ENCODE measurements at places on chromosomes 5 and 9.

GRCh38 chr5:116598911-116599310, 24.3 kb upstream of the SEMA6A start:
- DNase-seq = no peak

- DNase-seq = no peak
These were observed 17.3 kb downstream of the RECK start for GRCh38 chr9:36053971-36054370.

GRCh38 chr9:131649646-131650045, 90.2 kb downstream of the RAPGEF1 start:
- DNase-seq = no peak

DNA sequence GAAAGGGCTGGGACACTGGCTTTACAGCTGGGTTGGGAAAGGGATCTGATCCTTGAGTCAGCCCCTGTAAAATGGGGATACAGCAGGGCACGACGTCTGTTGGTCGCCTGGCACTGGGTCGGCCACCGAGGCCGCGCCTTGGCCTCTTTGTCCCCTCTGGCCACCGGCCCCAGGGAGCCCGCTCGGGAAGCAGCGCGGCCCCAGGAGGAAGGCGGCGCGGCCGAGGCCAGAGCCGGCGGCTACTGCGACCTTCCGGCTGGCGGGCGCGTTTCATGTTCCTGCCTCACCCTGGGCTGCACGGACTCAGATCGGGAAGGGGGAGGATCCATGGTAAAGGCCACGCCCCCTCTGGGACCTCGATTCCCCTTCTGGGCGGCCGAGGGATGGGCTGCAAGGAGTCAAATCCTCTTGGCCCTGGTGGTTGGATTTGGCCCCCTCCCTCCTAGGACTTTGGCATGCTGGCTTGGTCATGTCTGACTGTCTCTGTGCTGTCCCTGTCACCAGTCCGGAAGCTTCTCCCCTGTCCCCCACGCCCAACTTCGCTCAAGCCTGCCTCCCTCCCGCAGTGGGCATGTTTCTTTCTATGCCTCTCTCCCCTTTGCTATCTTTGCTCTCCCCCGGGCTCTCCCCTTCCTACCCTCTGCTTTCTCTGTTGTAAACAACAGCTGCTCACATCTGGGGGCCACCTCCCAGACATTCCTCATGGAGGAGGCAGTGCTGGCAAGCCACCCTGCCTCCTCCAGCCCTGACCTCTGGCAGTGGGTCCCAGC, 25.8 kb downstream of the FPGS start:
- DNase-seq = no peak

DNA sequence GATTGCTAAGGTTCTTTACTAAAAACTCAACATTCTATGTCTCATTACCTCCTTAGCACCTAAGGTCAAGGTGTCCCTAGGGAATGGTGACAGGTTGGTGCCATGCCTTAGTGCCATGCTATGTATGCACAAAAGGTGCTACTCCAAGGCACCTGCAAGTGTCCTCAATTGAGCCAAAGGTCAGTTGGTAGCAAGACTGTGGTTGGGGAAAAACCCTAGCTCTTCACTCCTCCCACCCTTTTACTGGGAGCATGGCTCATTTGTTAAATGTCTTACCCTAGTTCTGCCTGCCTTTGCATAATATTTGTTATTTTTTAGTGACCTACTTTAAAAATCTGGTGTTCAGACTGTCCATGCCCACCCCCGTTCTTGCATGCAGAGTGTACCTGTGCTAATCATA, 17.0 kb downstream of the ACO1 start:
- no peak for DNase-seq

GRCh38 chr9:128624566-128624965, 32.1 kb downstream of the DYNC2I2 start:
- no peak for DNase-seq

GRCh38 chr9:16879416-16879815, 8.9 kb upstream of the BNC2 start:
- no peak for DNase-seq

DNA sequence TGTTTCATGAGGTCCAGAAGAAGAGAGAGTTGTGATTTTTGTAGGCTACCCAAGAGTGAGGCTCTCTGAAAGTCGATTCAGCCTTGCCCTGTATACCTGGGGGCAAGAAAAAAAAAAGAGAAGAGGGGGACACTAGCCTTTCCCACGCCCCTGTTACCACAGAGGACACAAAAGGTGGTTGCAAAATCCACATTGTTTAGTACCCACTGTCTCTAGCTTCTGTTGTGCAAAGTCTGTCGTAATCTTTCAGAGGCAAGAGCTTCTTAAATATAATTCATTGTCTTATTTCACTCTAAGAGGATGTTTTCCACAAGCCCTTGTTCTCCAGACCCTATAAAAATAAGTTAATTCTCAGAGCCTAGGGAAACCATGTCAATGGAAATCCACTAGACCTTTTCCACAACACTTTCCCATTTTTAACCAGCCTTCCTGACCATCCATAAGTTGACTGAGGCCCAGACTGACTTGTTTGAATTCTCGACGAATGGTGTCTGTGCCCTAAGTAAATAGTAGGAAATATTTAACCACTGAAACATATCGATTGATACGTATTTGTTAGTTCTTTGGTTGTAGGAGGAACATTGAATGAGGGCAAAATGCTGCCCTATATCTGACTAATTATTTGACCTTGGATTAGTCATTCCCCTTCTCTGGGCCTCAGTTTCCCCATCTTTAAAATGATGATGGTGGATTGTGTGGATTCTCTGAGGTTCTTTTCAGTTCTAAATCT, 182.7 kb downstream of the PAPPA start:
- DNase-seq = no peak

DNA sequence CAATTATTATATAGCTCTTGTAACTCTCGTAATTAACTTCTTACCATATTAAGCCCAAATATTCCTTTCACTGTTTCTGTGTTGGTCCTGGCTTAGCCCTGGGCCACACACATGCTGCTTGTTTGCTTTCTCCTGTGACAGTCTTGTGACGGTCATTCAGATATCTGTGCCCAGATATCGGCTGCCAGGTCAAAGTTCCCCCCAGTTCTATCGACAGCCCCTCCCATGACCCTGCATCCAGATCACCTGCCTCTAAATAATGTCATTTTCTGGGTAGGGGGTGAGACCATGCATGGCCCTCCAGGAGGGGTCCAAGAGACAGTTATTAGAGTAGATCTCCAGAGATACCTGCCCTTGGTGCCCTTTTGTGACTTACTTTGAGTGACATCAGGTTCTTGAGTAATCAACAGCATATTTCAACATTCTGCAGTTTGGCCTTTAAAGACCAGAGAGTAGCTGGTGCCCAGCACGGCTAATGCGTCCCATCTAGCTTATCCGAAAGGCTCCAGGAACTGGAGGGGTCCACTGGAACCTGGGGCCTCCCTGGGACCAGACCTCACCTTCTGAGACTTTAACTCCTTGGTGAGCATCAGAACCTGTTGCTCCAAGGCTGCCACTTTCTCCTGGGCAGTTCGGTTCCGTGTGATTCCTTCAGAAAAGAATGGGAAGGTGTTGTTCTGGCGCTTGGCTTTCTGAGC, 26.9 kb downstream of the TBC1D2 start:
- no peak for DNase-seq

GRCh38 chr9:90137801-90138200, 504.8 kb downstream of the DIRAS2 start:
- no peak for DNase-seq

GRCh38 chr9:93210974-93211653, 27.2 kb downstream of the WNK2 start:
- no peak for DNase-seq
